ENCODE measurements at places on chromosomes 1 and 21. TPM values are rescaled to one million over a fixed set of nuclear protein-coding genes. Genes with fewer than 3 reads are reported as not detected.

The MFAP2 gene
- total RNA-seq = 18.2 TPM

The FCRL4 gene
- total RNA-seq = not detected

The UBE2U gene
- not detected for total RNA-seq

The S100A7 gene
- total RNA-seq = not detected

The CLDN17 gene
- not detected for total RNA-seq

The RPAP2 gene
- total RNA-seq = 9.0 TPM

The RGS16 gene
- 0.87 TPM for total RNA-seq

The HSPA6 gene
- 0.62 TPM for total RNA-seq

The ATP1A4 gene
- total RNA-seq = not detected

The PDE4DIP gene
- 69.1 TPM for total RNA-seq

The TFF2 gene
- not detected for total RNA-seq

The ANKRD65 gene
- 0.40 TPM for total RNA-seq

The ENAH gene
- 338 TPM for total RNA-seq

The PLEKHN1 gene
- total RNA-seq = 0.25 TPM

The SLC16A4 gene
- total RNA-seq = 109 TPM

The A3GALT2 gene
- not detected for total RNA-seq

The S100A12 gene
- total RNA-seq = not detected
